Myocyte (in vitro differentiated cells): ENCODE measurements at places on chromosomes 1 and 21. TPM values are rescaled to one million over a fixed set of nuclear protein-coding genes. Genes with fewer than 3 reads are reported as not detected.

The RAVER2 gene
- 0.11 TPM in 1 of 2 replicates, not detected in the other for total RNA-seq

GRCh38 chr1:89894210-89895201, 73.7 kb downstream of the LRRC8D start:
- peak; percentile 40 for DNase-seq

DNA sequence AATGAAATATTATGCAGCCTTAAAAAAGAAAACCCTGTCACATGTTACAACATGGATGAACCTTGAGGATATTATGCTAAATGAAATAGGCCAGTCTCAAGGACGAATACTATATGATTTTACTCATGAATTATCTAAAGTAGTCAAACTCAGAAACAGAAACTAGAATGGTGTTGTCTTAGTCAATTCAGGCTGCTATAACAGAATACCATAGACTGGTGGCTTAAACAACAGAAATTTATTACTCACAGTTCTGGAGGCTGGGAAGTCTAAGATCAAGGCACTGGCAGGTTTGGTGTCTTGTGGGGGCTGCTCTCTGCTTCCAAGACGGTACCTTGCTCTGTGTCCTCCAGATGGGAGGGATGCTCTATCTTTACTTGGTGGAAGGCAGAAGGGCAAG, 113.8 kb upstream of the DNAH14 start:
- DNase-seq, result no peak

The MIXL1 gene
- not detected in 2 replicates for total RNA-seq

GRCh38 chr1:111448482-111448917, 556 bp downstream of the WDR77 start:
- DNase-seq, result no peak

The A3GALT2 gene
- 0.32 TPM in 1 of 2 replicates, not detected in the other for total RNA-seq

GRCh38 chr1:185450060-185450788, 133.2 kb upstream of the IVNS1ABP start:
- no peak for DNase-seq

The LRRC38 gene
- total RNA-seq, result not detected in 2 replicates

DNA sequence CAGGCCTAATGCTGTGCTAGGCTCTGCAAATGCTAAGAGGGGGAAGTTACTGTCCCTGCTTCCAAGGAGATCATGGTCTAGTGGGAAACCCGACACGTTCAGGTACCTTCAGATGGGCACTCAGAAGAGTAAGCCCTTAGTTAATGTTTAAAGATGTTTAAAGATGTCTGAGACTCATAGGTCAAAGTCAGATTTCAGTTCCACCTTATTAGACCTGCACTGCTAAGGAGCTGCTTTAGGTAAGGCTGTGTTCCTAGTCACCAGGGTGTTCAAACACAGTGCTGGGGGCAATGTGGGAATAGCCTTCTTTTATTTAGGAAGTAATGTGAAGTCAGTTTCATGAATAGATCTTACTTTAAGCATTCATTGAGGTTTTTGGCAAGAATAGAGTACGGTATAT, 3.8 kb upstream of the RUSC1 start:
- no peak for DNase-seq

GRCh38 chr21:16536643-16537434, 807.1 kb downstream of the USP25 start:
- DNase-seq, result peak; percentile 75

The ANGPTL1 gene
- total RNA-seq, result 2.5 and 7.1 TPM in 2 replicates

DNA sequence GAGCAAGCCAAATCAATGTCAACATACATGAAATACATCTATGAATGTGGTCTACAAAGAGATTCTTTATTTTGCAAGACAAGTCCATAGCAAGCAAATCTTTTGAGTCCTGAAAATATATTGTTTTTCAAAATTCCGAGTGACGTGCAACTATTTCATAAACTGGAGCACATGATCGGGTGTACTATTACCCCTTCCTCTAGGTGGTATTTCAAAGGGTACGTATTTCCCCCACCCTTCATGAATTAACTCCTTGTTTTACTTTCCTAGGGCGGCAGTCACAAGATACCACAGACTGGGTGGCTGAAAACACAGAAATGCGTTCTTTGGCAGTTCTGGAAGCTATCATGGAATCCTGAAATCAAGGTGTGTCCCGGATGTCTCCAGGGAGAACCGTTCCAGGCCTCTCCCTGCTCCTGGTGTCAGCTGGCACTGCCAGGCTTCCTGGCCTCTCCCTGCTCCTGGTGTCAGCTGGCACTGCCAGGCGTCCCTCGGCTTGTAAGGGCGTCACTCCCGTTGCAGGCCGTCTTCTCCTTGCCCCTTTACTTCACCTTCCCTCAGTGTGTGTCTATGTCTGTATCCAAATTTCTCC, 55.3 kb downstream of the RIPK4 start:
- DNase-seq, result no peak

The HCRTR1 gene
- total RNA-seq, result not detected in 2 replicates

The CYYR1 gene
- total RNA-seq, result 2.4 and 3.3 TPM in 2 replicates

GRCh38 chr1:93081716-93082115, 2.6 kb downstream of the MTF2 start:
- peak; percentile 21 for DNase-seq

- DNase-seq, result no peak
Observed at GRCh38 chr1:76343356-76343755, 268.8 kb downstream of the ST6GALNAC3 start.

- peak; percentile 55 for DNase-seq
Observed at GRCh38 chr1:213122514-213122929, 71.5 kb downstream of the RPS6KC1 start.

DNA sequence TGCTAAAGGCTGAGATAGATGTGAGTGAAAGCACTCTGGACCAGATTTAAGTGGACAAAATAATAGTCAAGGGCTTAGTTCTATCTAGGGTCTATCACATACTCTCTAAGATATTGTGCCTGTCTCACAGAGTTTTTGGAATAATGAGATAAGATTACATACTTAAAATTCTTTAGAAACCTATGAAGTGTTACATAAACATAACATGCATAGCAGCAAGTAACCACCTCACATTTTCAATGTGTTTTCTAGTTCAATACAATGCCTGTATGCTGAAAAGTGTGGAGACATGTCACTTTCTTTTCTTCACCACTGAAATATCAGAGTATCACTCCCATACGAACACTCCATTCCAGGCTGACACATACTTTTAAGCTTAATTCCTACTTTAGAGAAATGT, 16.2 kb downstream of the SDCCAG8 start:
- no peak for DNase-seq

- peak; percentile 1 for DNase-seq
Observed at GRCh38 chr21:14686466-14687267, 140.6 kb upstream of the SAMSN1 start.

DNA sequence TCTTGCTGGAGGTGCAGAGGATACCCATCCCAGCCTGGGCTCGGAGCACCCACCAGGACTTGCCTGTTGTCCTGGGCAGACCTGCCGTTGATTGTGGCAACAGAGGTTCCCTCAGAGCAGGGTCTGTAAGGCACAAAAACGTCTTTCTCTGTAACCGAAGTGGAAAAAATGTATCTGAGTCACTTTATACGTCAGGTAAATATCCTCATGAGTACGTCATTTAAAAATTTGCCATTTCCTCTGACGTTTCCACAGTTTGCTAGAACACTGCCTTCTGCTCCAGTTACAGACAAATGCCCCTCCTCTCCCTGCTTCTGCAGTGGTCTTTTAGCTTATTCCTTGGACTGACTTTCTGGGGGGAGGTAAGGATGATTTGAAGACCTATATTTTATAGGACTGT, 326.8 kb downstream of the HHAT start:
- DNase-seq, result no peak

DNA sequence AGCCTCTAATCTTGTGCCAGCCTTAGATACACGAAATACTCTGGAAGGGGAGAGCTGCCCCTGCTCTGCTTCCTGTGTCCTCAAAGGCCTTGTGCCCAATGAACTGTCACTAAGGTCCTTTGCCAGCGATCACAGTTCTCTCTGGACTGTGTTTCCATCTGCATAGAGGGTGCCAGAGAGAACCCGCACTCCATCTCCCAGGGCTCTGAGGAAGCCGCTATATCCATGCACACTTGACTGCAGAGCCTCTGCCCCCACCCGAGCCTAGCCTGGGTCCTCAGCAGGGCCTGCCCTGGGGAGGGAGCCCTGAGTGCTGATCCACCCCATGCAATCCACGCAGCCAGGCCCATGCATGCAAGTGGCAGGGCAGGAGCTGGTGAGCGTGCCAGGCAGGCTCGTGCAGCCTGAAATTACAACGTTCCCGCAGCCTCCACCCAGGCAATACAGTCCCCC, 30.6 kb upstream of the KIF21B start:
- DNase-seq, result no peak

GRCh38 chr1:90502194-90502593, 214.9 kb downstream of the BARHL2 start:
- DNase-seq, result no peak

GRCh38 chr1:240401731-240402130, 210.2 kb downstream of the GREM2 start:
- DNase-seq, result no peak
